Epithelial cell of proximal tubule (primary cell): ENCODE measurements at places on chromosomes 1 and 21. TPM values are rescaled to one million over a fixed set of nuclear protein-coding genes. Genes with fewer than 3 reads are reported as not detected.

IGSF5 gene
- total RNA-seq: 0.40 and 0.87 TPM in 2 replicates

LYSMD1 gene
- total RNA-seq: 4.5 and 7.2 TPM in 2 replicates

MAP3K7CL gene
- total RNA-seq: 0.92 and 4.6 TPM in 2 replicates

FNDC10 gene
- total RNA-seq: 2.6 and 6.1 TPM in 2 replicates

CYP4A22 gene
- total RNA-seq: not detected in 2 replicates

TEDDM1 gene
- total RNA-seq: not detected in 2 replicates

PTPN7 gene
- total RNA-seq: 0.06 TPM in 1 of 2 replicates, not detected in the other

SHCBP1L gene
- 0.17 and 0.80 TPM in 2 replicates for total RNA-seq

GNG4 gene
- total RNA-seq: 0.12 and 0.43 TPM in 2 replicates

CFHR3 gene
- not detected in 2 replicates for total RNA-seq

TRPM2 gene
- 0.52 and 1.7 TPM in 2 replicates for total RNA-seq

LEPR gene
- 10.6 and 12.4 TPM in 2 replicates for total RNA-seq

ST6GALNAC3 gene
- 0.75 and 1.8 TPM in 2 replicates for total RNA-seq

TRAPPC10 gene
- 20.0 and 21.8 TPM in 2 replicates for total RNA-seq

VPS26C gene
- total RNA-seq: 31.2 and 48.6 TPM in 2 replicates

ADGRB2 gene
- 0.65 and 1.2 TPM in 2 replicates for total RNA-seq
